ENCODE measurements at places on chromosomes 1 and 21. TPM values are rescaled to one million over a fixed set of nuclear protein-coding genes. Genes with fewer than 3 reads are reported as not detected.
A peak's percentile ranks its signal among the peaks of the same experiment; 100 is the strongest.

- DNase-seq: peak; percentile 88
Observed at GRCh38 chr1:109193653-109194590, 19.8 kb upstream of the SARS1 start.

- no peak for DNase-seq
Observed at GRCh38 chr1:6035303-6035702, 10.4 kb upstream of the KCNAB2 start.

DNA sequence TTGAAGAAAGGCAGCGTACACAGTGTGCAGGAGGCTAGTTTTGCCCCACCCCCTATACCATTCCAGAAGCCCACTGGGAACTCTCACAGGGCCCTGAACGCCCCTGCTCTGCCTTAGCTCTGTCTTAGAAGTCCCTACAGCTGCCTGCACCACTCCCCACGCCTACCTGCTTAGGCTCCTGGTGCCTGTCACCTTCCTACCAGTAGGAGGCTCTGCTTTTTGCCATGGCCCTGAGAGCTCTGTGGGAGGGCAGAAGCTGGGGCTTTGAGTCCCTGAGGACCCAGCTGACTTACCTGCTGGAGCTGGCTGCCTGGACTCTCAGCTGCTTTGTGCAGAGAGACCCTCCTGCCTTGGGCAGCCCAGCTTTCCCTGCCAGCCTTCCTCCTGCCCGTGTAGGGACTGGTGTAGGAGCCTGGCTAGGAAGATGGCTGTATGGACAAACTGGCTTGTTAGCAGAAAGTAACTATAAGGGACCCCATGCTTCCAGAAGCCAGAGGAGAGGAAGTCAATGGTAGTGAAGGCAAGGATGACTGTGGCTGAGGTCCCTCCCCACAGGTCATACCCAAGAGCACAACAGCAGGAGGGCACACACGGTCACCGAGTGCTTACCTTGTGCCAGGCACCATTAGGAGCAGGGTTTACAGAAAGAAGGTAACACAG, 9.8 kb upstream of the CELSR2 start:
- peak; percentile 91 for DNase-seq

- no peak for DNase-seq
Observed at GRCh38 chr1:21161842-21162241, 14.9 kb downstream of the EIF4G3 start.

DNA sequence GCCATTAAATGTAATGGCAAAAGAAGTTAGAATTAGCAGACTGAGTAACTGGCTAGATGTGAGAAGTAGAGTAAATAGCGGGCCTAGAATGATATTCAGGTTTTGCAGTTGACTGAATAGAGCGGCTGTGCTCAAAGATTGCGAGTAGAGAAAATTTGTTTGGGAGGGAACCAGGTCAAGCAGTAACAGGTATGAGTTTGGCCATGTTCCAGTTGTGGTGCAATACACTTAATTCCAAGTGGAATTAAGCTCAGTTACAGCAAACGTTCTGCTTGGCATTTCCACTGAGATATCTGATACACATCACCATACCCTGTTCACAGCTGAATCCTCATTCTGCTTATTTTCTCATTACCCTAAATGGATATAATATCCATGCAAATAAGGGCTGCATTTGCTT, 1382.9 kb downstream of the MRPL39 start:
- DNase-seq: no peak

DNA sequence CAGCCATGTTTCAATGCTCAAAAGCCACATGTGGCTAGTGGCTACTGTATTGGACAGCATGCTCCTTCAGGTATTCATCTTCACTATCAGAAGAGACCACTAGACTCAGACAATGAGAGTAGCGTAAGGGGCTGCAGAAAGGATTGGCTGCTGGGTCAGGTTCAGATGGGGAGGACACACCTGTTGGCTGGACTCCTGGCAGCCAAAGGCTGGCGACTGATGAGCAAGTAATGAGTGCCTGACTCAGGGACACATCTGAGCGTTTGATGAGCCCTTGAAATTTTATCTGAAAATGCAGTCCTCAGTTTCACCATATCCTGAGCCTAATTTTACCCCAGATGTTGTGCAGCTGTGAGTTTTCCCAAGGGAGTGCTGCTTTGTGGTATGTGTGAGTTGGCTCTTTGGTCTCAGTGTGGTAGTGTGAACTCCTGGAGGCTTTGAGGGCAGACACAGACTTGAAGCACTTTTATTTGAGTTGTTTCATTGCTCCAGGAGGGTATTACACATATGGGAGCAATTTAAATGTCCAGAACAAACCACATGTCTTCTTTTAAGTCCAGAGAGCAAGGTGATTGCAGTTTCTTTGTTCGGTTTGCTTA, 9.6 kb downstream of the ST6GALNAC3 start:
- DNase-seq: no peak

GRCh38 chr1:153277852-153278251, 18.4 kb downstream of the LORICRIN start:
- peak; percentile 85 for DNase-seq

DNA sequence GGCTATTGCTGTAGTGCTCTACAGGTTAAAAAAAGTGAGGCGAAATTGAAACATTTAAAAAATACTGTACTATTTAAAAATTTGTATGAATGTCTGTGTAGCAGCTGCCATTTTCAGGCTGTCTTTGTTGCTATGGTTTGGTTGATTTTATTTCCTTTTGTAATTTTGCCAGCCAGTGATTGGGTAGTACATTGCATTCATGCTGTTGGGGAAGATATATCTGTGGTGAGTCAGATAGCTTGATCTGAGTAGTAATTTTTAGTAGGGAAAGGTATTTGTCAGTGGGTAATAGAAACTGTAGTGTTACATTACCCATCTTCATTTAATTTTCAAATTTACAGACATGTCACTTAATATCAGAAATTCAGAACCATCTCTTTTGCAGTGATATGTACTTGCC, 15.0 kb downstream of the NFIA start:
- no peak for DNase-seq

The SH2D2A gene
- total RNA-seq: 2.4 TPM

The CELA2B gene
- total RNA-seq: not detected

The FAM78B gene
- total RNA-seq: 2.4 TPM

The HES4 gene
- 19.7 TPM for total RNA-seq

The CLCA4 gene
- not detected for total RNA-seq

The ST6GALNAC3 gene
- 6.3 TPM for total RNA-seq
